ENCODE measurements at places on chromosomes 2 and 18.

- peak; percentile 56 for DNase-seq
These were observed 29.1 kb downstream of the CIB4 start for GRCh38 chr2:26612034-26612433.

- DNase-seq, result no peak
These were observed 2.8 kb downstream of the ASB18 start for GRCh38 chr2:236261452-236261851.

GRCh38 chr2:202069170-202070067 lies 3.6 kb upstream of the KIAA2012 start:
- no peak for DNase-seq

GRCh38 chr18:31401156-31402025 lies 24.8 kb downstream of the DSG4 start:
- no peak for DNase-seq

GRCh38 chr18:53426666-53427184 lies 797.7 kb downstream of the MBD2 start:
- no peak for DNase-seq

DNA sequence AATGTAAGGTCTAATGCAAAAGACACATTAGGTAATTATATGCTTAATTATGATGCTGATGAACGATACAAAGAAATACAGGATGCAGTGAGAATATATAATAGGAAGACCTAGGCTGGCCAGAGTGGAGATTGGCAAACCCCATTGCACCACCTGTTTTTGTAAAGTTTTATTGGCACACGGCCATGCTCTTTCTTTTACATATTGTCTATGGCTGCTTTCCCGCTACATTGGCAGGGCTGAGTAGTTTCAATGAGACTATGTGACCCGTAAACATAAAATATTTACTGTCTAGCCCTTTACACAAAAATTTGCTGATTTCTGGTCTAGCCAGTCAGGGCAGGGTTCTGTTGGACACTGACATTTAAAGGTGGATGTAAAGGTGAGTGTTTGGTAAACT lies 5.4 kb downstream of the SEC11C start:
- DNase-seq, result no peak

DNA sequence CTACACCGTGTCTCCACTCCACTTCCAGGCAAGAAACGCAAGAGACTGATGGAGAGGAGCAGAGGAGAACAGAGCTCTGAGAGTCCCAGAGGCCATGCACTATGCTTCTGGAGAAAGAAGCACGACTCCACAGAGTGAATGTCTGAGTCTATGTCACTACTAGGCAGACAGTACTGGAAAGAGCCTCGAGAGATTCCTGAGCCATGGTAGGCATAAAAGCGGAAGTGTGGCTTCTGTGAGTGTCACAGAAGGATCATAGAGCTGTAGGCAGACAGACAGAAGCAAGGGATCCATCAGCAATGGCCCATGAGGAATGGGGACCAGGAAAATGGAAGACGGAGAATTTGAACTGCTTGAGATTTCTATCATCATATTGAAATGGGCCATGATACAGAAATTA lies 542.6 kb downstream of the ZEB2 start:
- DNase-seq, result no peak

GRCh38 chr2:102514061-102514785 lies 41.2 kb downstream of the SLC9A4 start:
- no peak for DNase-seq

DNA sequence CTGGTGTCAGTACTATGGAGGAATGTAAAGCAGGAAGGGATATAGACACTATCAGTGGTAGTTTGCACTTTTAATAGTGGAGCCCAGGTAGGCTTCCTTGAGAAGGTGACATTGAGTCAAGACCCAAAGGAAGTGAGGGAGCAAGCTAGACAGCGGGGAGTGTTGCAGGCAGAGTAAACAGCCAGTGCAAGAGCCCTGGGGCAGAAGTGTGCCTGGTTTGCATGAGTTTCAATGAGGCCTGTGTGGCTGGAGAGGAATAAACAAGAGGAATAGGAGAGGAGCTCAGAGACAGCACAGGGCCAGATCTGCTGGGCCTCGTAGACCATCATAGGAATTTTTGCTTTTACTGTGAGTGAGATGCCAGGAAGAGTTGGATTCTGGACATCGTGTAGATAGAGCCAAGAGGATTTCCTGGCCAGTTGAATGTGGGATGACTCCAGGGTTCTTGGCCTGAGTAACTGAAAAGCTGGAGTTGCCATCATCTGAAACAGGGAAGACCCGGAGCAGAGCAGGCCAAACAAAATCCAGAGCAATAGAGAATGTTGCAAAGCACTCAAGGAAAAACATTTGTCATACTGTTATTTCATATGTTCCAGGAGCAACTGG lies 102.5 kb downstream of the SP3 start:
- DNase-seq, result no peak

- no peak for DNase-seq
These were observed 130.4 kb upstream of the ZFP36L2 start for GRCh38 chr2:43356774-43357173.

DNA sequence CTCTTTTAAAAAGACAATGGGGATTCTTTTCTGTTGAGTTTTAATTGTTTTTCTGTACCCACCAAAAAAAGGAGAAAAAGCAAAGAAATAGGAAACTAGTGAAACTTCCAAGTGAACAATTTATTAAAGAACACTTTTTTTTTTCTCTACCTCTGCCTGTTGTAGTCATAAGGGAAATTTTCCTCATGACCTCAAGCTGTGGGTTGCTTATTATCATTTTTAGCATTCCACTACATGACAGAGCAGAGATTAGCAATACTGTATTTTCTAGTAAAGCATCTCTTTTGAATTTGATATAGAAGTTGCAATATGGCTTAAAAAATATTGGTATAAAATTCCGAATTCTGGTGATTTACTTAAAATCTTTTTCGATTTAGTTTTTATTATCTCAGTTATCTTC lies 87.9 kb upstream of the LRRTM1 start:
- no peak for DNase-seq

- no peak for DNase-seq
These were observed 1.8 kb downstream of the LAPTM4A start for GRCh38 chr2:20049637-20050036.

DNA sequence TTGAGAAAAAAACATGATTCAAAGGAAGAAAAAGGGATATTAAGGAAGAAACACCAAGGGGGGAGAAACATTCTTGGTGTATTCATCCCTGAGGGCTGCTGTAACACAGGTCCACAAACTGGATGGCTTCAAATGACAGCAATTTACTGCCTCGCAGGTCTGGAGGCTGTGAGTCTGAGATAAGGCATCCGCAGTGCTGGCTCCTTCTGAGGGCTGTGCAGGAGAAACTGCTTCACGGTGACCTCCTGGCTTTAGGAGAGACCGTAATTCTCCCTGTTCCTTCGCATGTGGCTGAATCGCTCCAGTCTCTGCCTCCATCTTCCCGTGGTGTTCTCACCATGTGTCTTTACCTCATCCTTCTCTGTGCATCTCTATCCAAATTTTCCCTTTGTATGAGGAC lies 490.7 kb downstream of the EIPR1 start:
- no peak for DNase-seq

- no peak for DNase-seq
These were observed 376.1 kb downstream of the IRS1 start for GRCh38 chr2:226423498-226423960.

GRCh38 chr2:63772061-63772460 lies 69.6 kb upstream of the UGP2 start:
- no peak for DNase-seq

DNA sequence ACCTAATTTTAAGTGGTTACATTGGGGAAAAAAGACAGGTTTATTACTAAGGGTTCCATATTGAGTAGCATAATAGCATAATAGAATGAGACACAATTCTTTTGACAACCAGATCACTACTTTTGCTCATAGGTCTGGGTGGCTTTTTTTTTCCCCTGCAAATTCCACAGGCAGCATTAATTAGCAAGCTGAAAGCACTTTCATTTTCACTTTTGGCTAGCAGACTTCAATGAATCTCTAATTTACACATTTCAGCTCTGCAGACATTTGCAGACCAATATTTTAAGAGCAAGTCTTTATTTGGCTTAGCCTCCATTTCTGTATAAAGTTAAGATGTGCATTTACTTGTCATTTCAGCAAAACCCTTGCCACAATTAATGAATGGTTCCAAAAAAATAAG lies 185.5 kb downstream of the NOL4 start:
- no peak for DNase-seq

DNA sequence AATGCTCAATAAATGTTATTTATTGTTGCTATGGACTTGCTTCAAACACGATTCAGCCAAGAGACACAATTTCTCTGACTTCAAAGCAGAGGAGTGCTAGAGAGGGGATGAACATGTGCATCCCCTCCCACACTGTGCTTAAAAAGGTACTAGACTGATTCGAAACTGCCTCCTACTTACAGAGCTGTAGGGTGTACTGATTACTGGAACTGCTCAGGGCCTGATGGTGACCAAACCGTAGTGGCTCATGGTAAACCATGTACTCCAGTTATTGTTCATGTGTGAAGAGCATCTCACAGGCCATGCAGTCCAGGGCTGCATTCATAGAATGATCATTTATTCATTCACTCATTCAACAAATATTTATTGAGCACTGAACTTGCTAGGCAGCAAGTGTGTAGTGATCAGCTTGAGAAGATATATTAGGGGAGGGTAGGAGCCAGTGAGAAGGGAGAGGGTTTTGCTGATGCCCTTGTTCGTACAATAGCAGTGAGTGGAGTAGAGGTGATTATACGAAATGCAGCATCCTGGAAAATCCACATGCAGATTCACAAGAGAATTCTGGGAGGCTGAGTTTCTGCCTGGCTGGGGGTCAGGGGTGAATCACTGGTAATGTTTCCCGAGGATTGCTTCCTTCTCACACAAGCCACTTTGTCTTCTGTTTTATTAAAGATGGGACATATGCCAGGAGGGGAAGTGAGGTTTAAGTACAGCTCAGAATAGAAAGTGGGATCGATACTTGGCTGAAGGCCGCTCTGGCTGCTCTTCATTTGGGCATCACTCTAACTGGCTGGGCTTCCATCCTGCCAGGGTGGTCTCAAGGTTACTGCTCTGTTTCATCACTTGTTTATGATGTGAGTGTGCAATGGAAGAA lies 245.4 kb downstream of the RAD51AP2 start:
- DNase-seq, result no peak

- no peak for DNase-seq
These were observed 14.1 kb upstream of the GPC1 start for GRCh38 chr2:240421381-240421780.

- peak; percentile 56 for DNase-seq
These were observed 231.8 kb upstream of the PXDN start for GRCh38 chr2:1976112-1976511.

DNA sequence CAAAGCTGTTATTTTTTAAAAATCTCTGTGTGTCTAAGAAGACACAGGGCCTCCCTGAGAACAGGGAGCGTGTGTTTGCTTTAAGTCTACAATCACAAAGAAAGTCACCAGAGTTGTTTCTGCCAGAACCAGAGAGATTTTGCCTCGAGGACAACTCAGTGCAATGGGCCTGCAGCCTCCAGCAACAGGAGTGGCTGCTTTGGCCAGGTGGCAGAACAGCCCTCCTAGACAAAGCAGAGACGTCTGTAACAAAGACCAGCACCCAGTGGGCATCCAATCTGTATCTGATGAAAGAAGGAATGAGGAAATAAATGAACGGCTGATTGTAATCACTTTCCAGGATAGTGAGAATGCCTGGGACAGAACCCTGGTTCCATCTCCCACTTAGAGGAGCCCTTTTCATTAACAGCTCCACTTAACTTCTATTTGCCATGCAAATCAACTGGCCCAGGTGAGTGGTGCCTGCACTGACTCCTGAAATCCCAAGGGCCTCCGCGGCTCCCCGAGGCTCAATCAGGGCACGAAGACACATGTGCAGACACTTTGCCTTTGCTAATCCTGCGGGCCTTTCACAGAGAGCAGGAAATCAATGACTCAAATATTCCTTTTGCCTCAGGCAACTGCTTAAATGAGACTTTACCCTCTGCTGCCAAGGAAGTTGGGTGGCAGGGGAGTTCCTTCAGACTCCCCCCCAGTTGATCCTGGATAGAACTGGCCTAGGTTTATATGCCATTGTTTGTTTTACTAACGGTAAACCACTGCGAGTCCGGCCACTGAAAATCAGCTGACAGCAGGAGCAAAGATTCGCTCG lies 146.5 kb downstream of the CABLES1 start:
- no peak for DNase-seq

- no peak for DNase-seq
These were observed 1305.5 kb upstream of the NXPH2 start for GRCh38 chr2:140085674-140086073.

GRCh38 chr18:43303376-43303775 lies 26.1 kb upstream of the SYT4 start:
- DNase-seq, result no peak

GRCh38 chr18:3305354-3305762 lies 43.4 kb downstream of the MYL12B start:
- DNase-seq, result no peak

- DNase-seq, result no peak
These were observed 458.8 kb downstream of the PIK3C3 start for GRCh38 chr18:42413870-42414269.

DNA sequence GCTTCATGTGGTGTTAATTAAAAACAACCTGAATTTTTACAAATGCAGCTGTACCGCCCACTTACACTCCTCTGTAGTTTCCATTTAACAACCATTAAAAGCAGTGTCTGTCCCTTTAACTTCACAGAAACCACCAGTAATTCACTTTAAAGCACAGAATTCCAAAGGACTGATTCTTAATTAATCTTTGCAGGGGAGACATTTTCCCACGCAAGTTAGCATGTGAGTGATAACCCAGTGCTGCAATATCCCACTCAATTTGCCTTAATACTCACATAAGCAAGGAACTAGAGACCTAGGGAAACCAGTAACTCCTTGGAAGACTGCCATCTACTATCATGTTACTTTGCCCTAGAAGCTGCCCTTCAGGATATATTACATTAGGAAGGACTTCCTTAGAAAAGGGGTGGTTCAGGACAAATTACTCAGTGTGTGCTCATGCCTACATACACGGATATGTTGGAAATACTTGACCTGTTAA lies 102.3 kb downstream of the OSR1 start:
- no peak for DNase-seq

GRCh38 chr2:190853531-190854383 lies 26.9 kb upstream of the GLS start:
- no peak for DNase-seq

- no peak for DNase-seq
These were observed 14.0 kb upstream of the MAPK4 start for GRCh38 chr18:50545936-50546335.

GRCh38 chr18:76195601-76196000 lies 299.4 kb downstream of the ZNF516 start:
- DNase-seq, result no peak

GRCh38 chr18:3538954-3539617 lies 89.1 kb downstream of the TGIF1 start:
- DNase-seq, result no peak

GRCh38 chr18:58871514-58872420 lies 7.1 kb downstream of the ZNF532 start:
- DNase-seq, result no peak

- no peak for DNase-seq
These were observed 54.5 kb upstream of the SPAG16 start for GRCh38 chr2:213229814-213230213.

- no peak for DNase-seq
These were observed 108.3 kb downstream of the DSEL start for GRCh38 chr18:67408240-67408639.

- DNase-seq, result no peak
These were observed 20.4 kb downstream of the UBXN4 start for GRCh38 chr2:135762022-135762421.

GRCh38 chr2:135164431-135164830 lies 112.3 kb downstream of the RAB3GAP1 start:
- DNase-seq, result no peak
